ENCODE measurements at places on chromosomes 1 and 21.
A peak's percentile ranks its signal among the peaks of the same experiment; 100 is the strongest.

DNA sequence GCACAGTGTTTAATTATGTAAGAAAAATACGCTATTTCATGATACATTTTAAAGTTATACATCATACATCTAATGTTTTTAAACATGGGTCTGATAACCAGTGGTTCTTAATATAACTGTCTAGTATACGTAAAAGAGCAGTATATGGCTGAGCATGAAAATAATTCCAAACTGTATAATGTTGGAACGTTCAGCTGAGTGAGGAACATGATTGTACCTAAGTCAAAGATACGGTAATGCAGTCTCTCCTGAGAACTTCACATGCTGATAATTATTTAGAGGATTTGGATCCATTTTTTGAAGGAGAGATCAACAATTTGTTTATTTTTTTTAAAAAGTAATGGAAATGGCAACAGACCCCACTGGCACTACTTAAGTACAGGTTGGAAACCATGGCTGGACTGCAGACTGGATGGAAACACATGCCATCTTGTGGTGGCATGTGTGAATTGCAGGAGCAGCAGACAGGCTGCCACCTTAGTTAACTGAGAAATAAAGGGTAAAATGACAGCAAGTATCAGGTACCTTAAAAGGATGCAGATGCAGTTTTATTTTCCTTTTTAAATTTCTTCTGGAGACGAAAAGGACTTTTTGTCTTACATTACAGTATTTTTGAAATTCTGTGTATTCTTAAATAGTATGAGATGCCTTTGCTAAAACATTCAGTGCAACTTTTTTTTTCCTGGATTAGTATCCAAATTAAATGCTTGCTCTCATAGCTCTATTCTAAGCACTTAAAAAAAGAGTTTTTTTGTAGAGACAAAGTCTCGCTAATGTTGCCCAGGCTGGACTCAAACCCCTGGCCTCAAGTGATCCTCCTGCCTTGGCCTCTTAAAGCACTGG lies 73.8 kb downstream of the MTR start:
- DNase-seq, result peak; percentile 29

- no peak for DNase-seq
Measured at GRCh38 chr1:30260318-30260717, 463.1 kb downstream of the MATN1 start.

DNA sequence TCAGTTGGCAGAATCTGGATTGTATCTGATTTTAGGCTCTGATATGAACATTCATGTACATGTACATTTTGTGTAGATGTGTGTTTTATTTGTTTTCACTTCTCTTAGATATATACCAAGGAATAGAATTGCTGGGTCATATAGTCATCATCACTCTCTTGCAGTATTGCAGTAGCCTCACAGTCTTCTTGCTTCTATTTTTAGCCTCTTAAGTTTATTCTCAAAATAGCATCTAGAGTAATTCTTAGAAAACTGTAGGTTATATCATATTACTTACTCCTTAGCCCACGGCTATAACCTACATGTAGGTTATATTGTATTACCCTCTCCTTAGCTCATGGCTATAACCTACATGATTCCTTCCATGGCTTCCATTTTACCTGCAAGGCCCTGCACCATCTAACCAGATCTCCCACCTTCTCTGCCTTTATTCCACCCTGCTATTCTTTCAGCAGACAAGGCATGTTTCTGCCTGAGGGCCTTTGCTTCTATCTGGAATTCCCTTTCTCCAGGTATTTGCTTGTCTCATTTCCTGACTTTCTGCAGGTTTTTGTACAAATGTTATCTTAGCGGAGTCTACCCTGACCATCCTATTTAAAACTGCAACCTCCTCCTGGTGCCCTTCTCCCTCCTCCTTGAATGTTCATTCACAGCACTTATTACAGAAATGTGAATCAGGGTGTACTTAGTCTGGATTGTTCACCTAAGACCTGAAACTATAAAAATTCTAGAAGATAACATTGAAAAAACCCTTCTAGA lies 109.0 kb upstream of the ETV3 start:
- no peak for DNase-seq

DNA sequence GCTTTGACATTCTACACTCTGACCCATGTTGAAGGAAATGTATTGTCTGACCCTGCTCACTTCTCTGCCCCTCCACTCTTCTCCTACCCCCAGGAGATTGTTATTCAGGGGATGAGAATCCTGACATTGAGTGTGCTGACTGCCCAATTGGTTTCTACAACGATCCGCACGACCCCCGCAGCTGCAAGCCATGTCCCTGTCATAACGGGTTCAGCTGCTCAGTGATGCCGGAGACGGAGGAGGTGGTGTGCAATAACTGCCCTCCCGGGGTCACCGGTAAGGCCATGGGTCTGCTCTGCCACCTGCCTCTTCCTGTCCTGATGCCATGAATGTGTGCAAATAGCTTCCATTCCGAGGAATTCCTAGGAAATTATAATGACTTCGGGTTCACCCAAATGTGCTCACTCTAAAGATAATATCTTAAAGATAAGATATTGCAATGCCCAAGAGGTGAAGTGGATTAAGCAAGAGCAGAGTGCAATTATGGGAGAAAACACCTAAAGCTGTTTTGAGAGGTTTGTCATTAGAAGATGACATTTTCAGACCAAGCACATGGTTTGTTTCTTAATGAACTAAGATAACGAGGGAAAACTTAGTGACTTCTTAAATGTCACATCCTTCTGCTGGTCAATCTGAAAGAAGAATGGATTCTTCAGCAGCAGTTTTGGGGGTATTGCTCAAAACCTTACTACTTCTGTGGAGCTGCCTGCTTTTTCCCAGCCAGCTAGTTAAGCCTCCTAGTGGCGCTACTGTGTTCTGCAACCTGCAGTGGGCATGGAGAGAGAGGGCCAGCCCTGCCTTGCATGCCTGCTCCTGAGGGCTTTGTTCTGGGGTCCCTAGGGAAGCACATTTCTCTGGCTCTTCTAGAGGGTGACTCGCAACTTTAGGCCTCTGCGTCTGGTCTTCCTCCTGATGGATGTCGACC lies 41.6 kb downstream of the LAMC2 start:
- peak; percentile 29 for DNase-seq

DNA sequence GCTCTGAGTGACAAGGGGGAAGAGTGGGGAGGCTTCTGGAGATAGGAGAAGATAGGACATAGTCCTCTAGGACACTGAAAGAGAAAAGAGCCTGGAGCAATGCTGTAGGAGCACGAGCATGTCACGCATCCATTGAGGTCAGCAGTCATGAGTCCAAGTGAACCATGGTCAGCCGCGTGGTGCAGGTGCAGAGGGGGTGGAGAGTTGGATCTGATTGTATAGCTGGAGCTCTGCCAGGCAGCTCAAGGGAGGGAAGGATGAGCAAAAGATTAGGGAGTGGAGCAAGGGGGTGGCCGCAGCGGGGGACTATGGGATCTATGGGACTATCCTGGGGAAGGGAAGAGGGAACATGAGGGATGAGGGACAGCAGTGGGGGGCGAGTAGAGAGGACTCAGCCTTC lies 14.0 kb downstream of the PADI1 start:
- no peak for DNase-seq

DNA sequence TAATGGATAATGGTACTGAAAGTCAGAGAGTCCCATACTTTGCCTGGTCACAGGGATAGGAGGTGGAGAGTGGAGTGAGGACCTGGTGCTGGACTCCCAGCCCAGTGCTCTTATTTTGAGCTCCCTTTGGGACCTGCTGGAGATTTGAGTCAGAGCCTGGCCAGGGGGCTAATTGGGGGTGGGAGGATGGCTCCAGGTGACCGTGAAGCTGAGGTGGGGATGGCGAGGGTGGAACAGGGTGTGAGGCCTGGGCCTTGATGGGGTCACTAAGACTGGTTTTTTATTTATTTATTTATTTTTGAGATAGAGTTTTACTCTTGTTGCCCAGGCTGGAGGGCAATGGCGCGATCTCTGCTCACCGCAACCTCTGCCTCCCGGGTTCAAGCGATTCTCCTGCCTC lies 17.8 kb downstream of the AMPD2 start:
- DNase-seq, result no peak
